ENCODE measurements at places on chromosomes 1 and 21.
A peak's percentile ranks its signal among the peaks of the same experiment; 100 is the strongest.

DNA sequence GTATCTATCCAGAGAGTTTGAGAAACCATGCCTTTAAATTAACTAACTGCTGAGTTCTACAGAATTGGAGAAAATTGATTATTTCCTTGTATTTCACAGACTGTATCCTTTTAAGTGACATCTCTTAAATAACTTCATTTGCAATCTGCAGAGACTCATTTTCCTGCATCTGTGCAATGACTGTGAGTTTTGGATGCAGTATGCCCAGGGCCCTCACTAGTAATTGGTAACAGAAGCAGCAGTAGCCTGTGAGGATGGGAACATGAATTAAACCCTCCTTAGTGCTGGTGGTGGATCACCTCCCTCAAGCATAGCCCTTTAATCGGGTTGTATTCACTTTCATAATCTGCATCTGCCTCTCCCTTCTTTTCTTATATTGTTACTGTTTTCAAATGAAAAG, 21.7 kb upstream of the SH3D21 start:
- DNase-seq, result no peak

DNA sequence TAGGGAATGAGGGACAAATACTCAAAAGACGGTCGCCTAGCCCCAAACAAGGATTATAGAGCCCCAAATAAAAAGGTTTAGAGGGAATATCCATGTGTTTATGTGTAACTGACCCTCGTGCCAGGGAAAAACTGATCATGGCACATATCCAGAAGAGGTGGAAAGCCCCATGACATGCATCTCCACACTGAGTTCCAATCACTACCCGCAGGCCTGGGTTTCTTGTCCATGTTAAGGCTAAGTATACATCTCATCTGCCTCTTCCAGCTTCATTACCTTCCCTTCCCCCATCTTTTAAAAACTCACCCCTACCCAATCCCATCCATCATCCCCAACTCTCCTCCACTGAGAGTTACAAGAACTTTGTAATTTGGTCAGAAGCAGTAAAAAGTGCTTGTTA, 15.2 kb downstream of the GADD45A start:
- no peak for DNase-seq

DNA sequence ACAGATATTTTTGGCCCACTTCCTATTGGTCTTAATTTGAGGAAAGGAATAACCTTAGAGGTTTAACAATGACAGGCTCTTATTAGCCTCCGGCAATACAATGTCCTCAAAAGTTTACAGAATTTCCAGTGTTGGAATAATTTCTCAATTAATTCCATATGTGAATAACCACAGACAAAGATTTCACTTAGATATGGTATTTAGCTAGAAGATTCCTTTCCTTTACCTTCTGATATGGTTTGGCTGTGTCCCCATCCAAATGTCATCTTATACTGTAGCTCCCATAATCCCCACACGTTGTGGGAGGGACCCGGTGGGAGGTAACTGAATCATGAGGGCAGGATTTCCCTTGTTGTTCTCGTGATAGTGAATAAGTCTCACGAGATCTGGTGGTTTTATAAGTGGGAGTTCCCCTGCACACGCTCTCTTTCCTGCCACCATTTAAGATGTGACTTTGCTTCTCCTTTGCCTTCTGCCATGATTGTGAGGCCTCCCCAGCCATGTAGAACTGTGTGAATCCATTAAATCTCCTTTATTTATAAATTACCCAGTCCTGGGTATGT, 54.9 kb upstream of the RGS7 start:
- DNase-seq, result no peak

DNA sequence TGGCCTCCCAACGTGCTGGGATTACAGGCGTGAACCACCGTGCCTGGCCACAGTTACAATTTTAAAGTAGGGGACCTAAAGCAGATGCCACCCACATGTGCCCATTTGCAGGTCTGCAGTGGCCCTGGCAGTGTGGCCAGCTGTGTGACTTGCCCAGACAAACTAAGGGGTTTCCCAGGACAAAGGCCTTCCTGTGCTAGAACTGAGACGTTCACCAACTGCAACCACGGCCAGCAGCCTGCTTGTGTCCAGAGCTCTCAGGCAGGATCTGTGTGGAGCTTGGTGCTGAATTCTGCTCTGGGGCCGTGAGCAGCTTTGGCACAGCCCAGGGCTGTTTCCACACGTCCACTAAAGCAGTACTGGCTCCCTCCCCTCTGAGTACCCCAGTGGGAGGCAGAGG, 10.6 kb upstream of the PTTG1IP start:
- no peak for DNase-seq

- DNase-seq, result no peak
Observed at GRCh38 chr1:203547771-203548421, 53.9 kb downstream of the OPTC start.

DNA sequence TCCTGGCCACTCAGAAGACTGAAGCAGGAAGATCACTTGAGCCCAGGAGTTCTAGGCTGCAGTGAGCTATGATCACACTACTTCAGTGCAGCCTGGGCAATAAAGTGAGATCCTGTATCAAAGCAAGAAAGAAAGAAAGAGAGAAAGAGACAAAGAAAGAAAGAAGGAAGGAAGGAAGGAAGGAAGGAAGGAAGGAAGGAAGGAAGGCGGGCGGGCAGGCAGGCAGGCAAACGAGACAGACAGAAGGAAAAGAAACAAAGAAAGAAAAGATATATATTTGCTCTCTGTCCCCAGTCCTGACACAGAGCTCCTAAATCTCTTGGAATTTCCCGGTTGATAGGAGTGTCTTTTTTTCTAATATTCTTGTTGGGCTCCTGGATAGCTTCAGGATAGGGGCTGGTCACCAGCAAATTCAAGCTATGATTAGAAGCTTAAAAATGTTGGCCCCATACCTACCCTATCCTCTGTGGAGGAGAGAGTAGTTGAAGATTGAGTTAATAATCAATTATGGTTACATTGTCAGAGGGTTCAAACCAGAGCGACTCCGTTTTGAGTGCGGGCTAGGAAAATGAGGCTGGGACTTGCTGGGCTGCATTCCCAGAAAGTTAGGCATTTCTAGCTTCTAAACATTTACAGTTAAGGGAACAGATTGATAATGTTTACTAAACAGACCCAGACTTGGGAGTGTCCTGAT, 3.3 kb upstream of the MIGA1 start:
- no peak for DNase-seq

GRCh38 chr1:18957136-18957521, 653 bp upstream of the IFFO2 start:
- DNase-seq, result peak; percentile 86

DNA sequence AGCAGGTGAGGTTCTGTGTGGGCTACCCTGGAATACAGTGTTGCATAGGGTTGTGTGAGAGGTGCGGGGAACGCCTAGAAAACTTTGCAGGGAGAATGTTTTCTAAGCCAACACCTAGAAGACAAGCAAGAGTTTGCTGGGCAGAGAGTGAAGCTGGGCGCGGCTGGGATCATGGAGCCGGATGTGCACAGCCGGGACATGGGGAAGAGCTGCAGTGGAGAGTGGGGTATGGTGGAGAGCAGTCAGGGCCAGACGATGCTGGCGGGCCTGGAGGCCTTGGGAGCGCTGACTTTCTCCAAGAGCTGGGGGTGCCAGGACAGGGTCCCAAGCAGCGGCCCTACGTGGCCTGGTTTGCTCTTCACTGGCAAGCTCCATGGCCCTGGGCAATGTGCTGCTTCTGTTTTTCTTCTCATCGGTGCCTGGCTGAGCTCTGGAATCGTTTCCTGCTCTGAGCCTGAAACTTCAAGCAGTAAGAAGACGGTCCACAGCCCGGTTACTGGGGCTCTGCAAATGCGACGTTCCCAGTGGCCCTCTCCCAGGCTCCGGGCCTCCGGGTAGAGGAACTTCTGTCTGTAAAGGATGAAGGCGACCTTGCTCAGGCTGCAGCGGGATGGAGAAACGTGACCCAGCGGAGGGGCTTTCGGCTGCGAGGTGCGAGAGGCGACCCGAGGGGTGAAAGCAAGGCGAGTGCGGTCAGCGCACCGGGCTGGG, 51.9 kb upstream of the CD34 start:
- DNase-seq, result peak; percentile 85

DNA sequence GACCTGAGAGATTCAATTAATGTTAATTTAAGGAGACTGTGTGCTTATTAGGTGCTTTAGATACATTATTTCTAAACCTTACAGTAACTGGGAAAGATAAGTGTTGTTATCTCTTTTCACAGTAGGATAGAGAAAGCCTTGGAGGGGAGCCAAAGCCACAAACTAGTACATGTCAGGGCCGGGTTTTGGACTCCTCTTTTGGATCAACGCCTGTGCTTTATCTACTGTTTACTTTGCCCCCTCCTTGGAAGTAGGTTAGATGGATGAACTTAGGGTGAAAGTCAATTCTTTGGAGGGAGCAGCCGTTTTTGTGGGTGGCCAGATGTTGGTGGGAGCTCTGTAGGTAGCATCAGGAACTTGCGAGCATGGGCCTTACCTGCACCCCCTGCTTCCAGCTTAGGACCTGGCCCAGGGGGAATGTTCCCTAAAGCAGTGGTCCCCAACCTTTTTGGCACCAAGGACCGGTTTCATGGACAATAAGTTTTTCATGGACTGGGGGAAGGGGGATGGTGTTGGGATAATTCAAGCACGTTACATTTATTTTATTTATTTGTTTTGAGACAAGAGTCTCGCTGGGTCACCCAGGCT, 1.7 kb downstream of the HHAT start:
- no peak for DNase-seq

DNA sequence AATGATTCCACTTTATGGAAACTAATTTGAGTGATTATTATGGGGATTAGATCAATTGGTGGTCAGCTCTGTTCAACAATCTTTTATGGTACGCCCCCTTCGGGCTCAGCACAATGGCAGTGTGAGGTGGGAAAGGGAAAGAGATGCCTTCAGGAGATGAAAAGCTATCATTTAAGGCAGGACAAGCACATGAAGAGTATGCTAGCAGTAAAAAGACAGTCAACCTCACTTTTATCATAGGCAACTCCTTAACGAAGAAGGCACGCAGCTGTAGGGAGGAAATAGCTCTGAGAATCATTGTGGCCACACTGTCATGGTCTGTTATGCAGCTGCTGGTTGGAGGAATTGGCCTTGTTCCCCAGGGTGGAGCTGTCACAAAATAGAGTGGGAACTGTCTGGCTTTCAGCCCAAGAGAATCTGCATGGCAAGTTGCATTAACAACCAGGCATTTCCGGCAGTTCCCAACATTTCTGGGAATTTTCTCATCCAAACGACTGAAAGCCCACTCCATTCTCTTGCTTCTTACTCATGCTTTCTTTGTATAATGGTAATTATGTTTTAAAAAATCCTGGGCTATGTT, 54.4 kb upstream of the BCL10 start:
- no peak for DNase-seq

GRCh38 chr1:46444466-46444865, 45.2 kb upstream of the DMBX1 start:
- DNase-seq, result no peak

DNA sequence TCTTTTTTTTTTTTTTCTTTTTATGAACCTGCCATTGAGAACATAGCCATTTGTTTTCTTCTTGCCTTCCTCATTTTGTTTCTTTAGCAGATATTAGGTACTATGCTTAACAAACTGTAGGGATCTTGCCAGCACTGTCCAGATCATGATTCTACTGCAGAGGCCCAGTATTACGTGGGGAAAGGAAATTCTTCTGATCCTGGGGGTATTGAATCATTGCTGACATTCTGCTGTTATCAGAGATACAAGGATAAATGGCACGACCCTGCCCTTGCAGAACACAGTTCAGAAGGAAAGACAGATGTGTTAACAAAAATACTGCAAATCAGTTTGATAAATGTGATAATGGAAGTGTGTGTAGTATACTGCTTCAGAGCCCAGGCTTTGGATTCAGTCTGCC, 56.2 kb downstream of the BTBD8 start:
- DNase-seq, result no peak

DNA sequence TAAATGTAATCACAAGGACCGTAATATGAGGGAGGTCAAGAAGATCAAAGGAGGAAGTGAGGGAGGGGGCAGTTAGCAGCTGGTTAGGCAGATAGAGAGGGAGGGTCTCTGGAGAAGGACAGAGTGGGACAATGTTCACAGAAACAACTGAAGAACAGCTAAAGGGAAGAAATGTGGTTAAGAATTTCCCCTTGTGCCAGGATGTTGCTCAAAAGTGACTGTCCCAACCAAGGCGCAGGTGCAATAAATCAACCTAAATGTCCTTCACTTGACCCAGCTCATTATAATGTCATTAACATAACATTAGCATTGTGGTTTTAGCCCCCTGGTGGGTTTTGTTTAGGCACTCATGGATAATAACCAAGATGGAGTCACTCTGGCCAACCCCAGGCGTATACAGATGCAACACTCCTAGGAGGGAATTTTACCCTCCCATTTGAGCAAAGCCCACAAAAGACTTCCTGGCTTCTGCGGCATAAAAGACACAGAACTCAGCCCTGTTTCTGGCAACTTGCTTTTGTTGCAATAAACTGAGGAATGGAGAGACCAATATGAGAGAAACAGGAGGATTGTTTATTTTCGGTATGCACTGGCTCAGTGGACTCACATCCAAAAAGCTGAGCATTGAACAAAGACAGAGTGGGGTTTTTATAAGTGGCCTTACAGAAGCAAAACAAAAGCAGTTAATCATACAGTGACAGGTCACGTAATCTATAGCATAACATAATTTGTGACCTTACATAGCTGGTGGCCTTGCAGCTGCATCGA, 7.3 kb upstream of the CA6 start:
- no peak for DNase-seq

All from posterior vena cava (tissue), 2 donors.